ENCODE measurements at places on chromosomes 5 and 9.

- no peak for DNase-seq
Observed at GRCh38 chr5:178227138-178227659, 5.4 kb downstream of the PHYKPL start.

GRCh38 chr9:73167614-73168013, 15.9 kb downstream of the ANXA1 start:
- no peak for DNase-seq

- no peak for DNase-seq
Observed at GRCh38 chr5:151660616-151661495, 25.9 kb downstream of the SPARC start.

DNA sequence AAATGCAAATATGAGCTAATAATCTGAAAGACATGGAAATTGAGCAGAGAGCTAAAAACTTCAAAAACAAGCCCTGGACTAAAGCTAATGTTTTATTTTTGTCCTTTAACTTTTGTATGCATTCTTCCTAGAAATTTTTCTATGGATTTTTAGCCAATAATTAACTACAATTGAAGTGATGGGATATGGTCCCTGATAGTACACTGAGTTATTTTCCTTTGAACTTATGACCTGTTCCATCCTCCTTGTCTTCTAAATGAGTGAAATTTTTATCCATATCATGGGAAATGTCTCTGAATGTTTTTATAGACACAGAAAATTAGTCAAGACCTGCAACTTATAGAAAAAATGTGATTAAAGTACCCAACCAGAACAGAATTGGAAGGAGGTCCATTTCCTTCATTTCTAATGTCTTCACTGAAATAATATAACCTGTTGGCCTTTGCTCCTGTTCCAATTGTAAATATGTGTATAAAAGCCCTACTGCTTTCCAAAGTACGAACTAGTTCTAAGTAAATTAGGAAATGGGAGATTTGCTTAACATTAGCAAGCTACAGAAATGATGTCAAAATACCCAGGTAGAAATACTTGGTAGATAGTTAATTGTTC, 11.3 kb upstream of the ERAP2 start:
- DNase-seq = no peak

DNA sequence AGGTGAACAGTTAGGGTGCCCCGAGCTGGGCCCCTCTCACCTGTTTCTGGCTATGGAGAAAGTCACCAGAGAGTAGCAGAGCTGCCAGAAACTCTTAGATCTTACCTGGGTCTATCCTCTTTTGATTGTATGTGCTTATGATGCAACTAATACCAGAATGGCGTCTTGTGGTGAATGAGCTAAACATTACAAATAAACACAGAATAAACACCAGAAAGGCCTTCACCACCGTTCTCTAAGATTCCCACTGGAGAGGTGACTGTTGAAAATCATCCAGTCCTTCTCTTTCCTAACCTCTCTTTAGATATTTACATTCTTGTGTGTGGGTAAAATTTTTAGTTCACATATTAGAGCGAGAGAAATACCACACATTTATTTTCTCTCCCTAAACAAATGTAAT, 241.7 kb upstream of the GAS1 start:
- no peak for DNase-seq

GRCh38 chr9:100700689-100701318, 122.9 kb downstream of the CAVIN4 start:
- no peak for DNase-seq

DNA sequence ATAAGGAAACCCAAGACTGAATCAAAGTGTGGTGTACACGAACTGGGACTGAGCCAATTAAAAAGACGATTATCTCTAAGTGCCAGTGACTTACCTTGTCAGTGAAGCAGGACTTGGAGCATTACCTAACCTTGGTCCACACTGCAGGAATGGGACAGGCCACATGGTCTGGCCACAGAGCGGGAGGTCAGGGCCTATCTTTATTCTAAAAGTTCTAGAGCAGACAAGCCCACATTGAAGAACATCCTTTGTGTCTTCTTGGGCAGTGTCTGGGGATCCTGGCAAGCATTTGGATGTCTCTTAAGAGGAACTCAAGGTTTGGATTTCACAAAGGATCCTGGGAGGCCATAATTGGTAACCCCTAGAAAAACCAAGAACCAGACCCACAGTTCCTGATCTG, 16.5 kb downstream of the SPRY4 start:
- DNase-seq = no peak

GRCh38 chr9:110105107-110105506, 102.9 kb downstream of the C9orf152 start:
- DNase-seq = no peak

DNA sequence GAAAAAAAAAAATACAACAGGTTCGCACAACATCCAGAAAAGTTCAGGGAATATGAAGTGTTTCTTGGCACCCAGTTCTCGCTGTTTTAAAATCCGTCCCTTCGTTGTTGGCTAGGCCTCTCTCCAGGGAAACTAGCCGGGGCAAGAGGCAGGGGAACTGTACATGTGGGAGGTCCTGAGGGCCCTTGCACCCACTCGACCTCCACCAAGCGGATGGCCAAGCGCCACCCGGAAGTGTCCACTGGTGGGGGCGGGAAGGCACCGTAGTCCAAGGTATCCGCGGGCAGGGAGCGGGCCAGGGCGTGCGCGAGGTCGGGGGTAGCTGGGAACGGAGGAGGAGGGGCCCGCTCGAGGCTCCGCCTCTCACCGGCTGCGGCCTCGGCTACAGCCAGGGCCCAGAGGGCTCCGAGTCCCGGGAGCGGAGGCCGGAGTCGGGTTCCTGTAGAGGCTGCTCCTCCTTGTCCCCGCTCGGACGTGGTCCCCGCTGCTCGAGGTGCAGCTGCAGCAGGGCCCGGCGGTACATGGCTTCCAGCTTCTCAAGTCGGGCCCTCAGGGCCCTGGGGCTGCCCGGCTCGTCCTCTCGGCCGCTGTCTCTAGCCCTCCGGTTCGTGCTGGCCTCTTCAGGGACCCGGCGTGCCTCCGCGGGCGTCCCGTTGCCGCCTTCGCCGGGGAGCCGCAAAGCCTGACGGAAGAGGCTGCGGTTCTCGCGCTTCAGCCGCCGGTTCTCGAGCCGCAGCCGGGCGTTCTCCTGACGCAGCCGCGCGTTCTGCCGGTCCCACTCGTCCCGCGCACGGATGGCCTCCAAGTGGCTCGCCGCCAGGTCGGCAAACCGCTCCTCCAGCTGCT, 720 bp downstream of the TUSC1 start:
- no peak for DNase-seq

DNA sequence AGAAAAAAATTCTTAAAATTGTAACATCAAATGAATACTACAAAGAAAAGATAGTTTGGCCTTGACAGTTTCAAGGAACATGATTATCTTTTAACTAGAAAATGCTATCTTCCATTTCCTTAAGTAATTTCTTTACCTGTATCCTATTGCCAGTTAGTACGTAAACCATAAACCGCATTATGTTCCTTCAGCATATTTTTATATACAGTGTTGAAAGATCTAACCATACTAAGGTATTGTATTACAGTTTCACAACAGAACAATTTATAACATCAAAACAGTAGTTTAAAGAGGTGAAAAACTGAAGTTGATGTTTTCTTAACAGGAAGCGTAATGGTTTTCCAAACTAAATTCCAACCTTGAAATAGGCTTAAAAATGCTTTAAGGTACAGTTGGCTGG, 45.1 kb downstream of the GLRX start:
- no peak for DNase-seq

DNA sequence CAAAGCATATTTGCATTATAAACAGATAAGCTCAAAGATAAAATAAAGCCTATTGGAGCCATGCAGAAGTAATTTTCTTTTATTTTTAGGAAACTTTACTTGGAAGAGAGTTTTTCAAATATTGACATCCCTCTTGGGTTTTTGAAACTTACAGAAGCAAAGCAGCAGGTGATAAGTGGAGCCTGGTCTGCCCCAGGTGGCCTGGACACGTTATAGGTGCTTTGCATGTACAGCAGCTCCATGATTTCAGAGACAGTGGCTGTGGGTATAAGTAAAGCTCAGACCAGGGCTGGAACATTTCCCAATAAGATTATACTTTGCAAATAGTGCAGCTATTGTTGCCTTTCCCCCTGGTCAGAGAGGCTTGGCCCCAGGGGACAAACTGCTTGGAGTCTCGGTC, 51.5 kb downstream of the CCDC192 start:
- DNase-seq = no peak

DNA sequence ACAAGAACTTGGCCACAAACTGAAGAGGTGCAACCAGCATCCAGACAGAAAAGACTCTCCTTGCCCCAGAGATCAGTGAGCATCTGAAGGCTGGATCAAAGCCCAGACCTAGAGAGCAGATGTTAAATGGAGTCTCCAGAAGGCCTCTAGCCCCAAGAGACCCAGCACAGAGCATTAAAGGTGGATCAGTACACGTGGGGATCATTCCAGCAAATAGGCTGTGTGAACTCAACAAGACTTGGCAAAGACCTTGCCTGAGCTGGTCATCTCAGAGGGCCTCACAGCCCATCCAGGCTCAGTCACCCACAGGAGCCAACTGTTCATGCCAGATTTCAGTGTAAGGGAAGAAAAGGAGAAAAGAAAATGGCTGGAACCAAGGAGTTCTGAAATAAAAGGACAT, 214.0 kb downstream of the ENC1 start:
- DNase-seq = no peak

DNA sequence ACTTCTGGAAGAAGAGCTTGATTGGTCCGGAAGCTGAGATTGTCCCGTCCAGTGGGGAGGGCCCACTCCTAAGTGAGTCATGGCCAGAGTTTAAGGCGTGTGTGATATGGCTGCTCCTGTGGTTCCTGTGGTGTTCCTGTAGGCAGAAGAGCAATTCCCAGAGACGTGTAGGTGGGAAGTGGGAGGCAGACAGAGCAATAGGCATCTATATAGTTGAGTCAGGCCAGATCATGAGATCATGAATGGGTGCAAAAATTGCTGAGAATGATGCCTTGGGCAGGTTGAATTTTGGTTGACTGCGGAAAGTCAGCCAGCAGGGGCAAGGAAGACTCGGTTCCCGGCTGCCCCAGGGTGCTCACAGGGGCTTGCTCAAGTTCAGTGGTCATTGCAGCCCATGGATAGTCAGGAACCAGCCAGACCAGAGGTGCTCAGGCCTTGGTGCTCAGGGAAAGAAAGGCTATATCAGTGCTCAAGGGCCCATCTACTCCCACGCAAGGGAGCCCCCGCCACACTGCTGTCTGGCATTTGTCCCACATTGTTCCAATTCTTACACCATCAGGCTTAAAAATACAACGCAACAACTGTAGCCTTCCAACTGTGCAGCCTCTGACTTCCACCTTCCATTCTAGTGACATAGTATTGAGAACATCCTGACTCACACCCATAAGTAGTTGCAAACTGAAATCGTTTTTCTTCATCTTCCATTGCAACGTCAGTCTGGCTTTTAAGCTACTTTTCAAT, 21.0 kb upstream of the GSN start:
- no peak for DNase-seq

DNA sequence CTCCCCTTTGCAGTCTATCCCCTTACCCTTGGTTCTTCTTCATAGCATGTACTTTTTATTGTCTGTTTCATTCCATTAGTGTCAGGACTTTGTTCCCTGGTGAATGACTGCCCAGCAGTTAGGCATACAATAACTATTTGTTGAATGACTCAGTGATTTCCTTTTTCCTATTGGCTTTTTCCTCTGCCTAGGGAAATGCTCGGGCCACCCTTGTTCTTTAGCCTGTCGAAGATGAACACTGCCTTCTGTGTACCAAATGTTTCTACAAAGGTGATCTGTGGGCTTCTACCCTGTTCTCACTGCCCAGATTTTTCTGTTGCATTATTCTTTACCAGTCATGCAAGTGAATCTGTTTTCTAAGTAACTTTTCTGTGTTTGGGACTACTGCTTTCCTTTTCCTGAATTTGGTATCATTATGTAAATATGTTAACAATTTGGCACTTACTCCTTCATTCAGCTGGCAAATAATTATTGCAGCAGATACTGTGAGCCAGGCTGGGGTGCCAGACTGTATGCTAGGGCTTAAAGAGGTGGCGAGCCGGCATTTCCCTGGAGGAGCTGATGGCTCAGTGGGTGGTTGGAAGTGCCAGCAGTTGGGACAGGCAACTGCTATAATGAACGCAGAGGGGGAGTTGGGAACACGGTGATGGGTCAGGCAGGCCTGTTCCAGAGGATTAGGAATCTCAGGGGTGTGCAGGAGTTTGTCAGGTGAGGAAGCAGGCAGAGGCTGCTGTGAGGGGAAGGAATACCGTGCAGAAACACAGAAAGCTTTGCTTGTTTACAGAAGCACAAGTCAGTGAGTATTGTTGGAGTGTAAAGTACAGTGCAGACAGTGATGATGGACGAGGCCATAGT, 30.6 kb downstream of the KDM4C start:
- no peak for DNase-seq

GRCh38 chr9:95776176-95776575, 99.3 kb upstream of the ERCC6L2 start:
- DNase-seq = no peak

DNA sequence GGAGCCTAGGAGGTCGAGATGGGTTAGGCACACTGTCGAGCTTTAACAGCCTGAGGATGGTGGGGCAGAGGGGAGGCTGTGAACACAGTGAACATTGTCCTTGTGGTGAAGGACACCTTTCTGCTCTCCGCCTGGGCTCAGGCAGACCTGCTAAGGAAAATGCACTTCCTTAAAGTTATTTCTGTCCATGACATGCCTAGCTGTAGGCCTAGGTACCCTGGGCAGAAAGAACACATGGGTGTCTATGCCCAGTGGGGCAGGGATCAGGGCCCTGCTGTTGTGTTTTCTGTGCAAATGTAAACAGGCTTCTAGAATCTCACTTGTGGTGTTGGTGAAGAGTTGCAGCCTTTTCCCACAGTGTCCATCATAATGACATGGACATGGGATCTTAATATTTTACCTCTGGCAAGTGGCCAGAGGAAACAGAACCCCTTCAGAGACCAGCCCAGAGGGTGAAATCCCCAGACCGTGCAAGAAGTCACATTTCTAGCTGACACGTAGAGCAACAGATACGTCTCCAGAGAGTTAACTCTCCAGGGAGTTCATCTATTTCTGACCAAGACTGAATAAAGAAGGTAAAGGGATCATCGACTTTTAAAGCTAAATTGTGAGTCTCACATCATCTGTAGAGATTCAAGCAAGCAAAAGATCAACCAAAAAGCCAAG, 79.2 kb downstream of the C9orf152 start:
- DNase-seq = no peak

- no peak for DNase-seq
Observed at GRCh38 chr5:36369219-36369690, 67.6 kb upstream of the RANBP3L start.

GRCh38 chr9:82082563-82082962, 94.0 kb downstream of the SPATA31D1 start:
- no peak for DNase-seq

Data from H1 (cell line).